Left ventricle myocardium inferior (tissue), 1 donor: ENCODE measurements at places on chromosomes 5 and 9.

DNA sequence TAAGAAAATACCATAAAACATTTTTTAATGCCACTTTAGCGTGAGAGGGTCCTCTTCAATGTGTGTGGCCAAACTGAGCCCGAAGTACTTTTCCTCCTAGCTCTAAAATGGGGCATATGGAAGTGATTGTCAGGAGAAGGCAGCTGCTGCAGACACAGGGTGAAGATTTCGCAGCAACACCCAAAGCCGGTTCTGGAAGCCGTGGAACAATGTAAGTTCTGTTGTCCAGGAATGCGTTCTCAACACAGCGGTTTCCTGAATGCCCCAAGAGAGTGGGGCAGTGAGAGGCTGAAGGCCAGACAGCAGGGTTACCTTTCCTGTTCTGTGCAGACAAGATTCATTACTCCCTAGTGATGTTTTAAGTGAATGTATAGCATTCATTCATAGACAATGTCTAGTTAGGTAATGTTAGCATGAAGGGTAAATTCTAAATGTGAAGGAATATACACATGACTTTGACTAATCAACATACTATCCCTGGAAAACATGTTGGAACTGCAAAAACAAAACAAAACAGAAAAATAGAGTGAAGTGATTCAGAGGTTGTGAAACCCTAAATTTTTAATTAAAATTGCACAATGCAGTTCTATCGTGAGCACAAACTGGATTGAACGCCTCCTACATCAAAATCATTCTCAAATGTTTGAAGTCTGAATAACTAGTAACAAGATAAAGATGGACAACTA lies 197.0 kb upstream of the SEMA6A start:
- H3K36me3 ChIP-seq: no peaks in the 10 kb centered on the region
- H3K27me3 ChIP-seq: no peaks in the 10 kb centered on the region
- peak; percentile 14 for DNase-seq
- peaks cover 17% of the 10 kb centered on the region for H3K4me1 ChIP-seq
- peak overlapping the region; percentile 39 for H3K27ac ChIP-seq
- no peak overlapping the region for H3K4me3 ChIP-seq

DNA sequence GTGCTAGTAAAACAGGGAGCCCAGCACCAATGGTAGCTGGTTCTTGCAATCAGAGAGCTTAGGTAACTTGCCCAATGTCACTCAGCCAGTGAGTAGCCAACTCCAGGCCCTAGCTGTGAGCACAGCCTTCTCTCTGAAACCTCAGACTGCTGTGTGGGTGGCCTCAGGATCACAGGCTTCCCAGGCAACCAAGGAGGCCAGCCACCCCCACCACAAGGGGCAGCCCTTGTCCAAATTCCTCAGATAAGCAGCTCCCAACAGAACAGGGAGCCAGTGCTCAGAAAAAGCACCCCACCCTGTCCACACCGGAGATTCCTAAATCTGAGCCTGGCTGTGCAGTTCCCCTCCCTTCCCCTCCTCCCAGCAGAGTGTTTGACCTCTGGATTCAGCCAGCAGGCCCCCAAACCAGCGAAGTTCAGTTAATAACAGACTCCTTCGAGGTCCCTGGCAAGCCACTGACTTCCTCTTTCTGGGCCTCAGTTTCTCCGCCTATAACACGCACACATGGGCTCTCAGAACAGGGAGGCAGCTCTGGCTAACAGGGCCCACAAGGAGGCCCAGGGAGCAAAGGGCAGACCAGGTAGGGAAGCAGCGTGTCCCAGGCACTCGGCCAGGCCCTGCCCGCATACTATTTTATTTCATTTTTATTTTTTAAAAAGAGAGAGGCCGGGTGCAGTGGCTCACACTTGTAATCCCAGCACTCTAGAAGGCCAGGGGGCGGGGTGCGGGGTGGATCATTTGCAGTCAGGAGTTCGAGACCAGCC lies 2.7 kb downstream of the EEIG1 start:
- peak overlapping the region; percentile 95 for H3K27ac ChIP-seq
- peak overlapping the region; percentile 91 for H3K4me3 ChIP-seq
- no peaks in the 10 kb centered on the region for H3K27me3 ChIP-seq
- H3K36me3 ChIP-seq: no peaks in the 10 kb centered on the region

GRCh38 chr5:134506054-134507039 lies 19.1 kb upstream of the JADE2 start:
- H3K4me3 ChIP-seq: peak overlapping the region; percentile 59
- H3K36me3 ChIP-seq: no peaks in the 10 kb centered on the region
- H3K27ac ChIP-seq: peak overlapping the region; percentile 84

- H3K27ac ChIP-seq: no peak overlapping the region
- no peaks in the 10 kb centered on the region for H3K36me3 ChIP-seq
- no peaks in the 10 kb centered on the region for H3K4me1 ChIP-seq
- H3K27me3 ChIP-seq: peaks cover 14% of the 10 kb centered on the region
- no peak for DNase-seq
Measured at GRCh38 chr5:15092801-15093200, 221.2 kb upstream of the ANKH start.

DNA sequence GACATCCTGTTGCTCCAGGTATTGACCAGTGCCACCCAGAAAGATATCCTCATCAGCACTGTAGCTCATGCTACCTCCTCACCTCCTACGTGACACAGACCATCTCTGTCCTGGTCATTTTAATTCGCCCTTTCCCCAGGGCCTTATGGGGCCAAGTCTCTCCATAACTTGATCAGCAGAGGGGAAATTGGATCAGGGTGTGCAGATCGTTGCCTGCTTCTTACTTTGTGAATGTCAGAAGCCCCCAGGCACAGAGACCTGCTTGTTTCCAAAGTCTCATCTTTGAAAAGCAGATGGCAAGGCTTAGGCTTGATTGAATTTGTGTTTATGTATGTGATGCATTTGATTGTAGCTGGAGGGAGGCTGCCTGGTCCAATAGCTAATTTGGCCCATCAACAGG lies 8.8 kb upstream of the DBH start:
- no peaks in the 10 kb centered on the region for H3K36me3 ChIP-seq
- H3K27me3 ChIP-seq: peaks cover 58% of the 10 kb centered on the region
- no peaks in the 10 kb centered on the region for H3K4me1 ChIP-seq
- H3K27ac ChIP-seq: no peak overlapping the region
- no peak for DNase-seq

GRCh38 chr5:178387856-178388190 lies 155.2 kb upstream of the PHYKPL start:
- no peak for DNase-seq
- H3K36me3 ChIP-seq: no peaks in the 10 kb centered on the region
- H3K4me3 ChIP-seq: no peak overlapping the region
- no peak overlapping the region for H3K27ac ChIP-seq

DNA sequence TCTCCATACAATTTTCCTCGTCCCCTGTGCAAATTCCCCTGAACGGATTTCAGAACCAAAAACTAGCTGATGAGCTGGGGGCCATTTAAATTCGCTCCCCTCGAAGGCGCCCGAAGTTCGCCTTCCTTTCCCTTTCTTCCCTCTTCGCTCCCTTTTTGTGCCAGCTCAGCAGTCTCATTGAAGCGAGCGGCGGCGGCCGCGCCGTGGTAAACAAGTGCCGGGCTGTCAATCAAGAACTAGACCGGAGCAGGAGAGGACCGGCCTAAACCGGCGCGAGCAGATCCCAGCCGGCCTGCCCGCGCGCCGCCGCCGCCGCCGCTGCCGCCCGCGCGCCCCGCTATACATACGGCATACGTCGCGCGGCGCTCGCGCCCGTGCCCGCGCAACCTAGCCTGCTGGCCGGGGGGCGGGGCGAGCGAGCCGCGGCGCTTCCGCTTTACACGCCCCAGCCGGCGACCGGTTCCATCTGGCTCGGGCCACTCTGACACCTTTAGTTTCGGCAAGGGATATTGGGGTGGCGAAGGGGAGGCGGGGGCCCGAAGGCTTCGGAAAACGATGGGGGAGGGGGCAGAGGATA lies 3.1 kb downstream of the ARRDC3 start:
- H3K27me3 ChIP-seq: no peaks in the 10 kb centered on the region
- H3K36me3 ChIP-seq: peaks cover 25% of the 10 kb centered on the region
- peak overlapping the region; percentile 97 for H3K27ac ChIP-seq
- H3K4me1 ChIP-seq: peaks cover 54% of the 10 kb centered on the region
- H3K4me3 ChIP-seq: peak overlapping the region; percentile 83

GRCh38 chr5:123754908-123755307 lies 242.9 kb downstream of the CSNK1G3 start:
- peak overlapping the region; percentile 53 for H3K27ac ChIP-seq
- H3K4me1 ChIP-seq: peaks cover 34% of the 10 kb centered on the region
- DNase-seq: no peak
- H3K27me3 ChIP-seq: no peaks in the 10 kb centered on the region

- H3K36me3 ChIP-seq: no peaks in the 10 kb centered on the region
- peaks cover 11% of the 10 kb centered on the region for H3K4me1 ChIP-seq
- no peak overlapping the region for H3K27ac ChIP-seq
- H3K27me3 ChIP-seq: no peaks in the 10 kb centered on the region
- DNase-seq: no peak
- H3K4me3 ChIP-seq: no peak overlapping the region
Measured at GRCh38 chr9:14062586-14063221, 251.2 kb downstream of the NFIB start.

DNA sequence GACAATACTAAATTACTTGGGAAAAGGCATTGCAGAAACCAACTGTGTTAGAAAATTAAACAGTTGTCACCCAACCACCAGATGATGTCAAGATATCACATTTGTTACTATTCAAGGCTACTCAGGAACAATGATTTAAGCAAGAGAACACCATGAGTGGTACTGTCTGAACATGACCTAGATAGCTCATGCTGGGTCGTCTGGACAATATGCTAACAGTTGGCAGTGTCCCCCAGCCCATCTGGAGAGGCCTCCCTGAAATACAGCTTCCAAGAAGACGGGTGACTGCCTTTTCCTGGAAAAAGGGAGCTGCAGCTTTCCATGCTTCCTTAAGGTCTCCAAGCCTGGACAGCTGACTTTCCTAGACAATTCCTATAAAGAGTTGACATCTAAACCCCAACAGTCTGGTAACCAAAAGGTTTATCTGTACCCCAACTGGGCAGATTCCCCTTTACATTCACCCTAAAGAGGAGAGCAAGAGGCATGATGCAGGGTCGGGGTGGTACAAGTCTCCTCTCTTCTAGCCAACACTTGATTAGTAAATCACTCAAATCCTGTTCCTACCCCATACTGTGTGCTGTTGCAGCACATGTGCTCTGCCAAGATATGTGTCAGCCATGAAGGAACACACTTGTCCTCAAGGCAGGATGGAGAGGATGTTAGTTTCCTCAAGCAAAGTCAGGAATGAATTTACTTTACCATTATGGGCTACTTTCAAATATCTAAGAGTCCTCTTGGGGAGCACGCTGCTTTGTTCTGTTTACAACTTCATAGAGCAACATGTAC lies 433.0 kb downstream of the PDE4D start:
- no peak overlapping the region for H3K4me3 ChIP-seq
- DNase-seq: no peak
- H3K36me3 ChIP-seq: no peaks in the 10 kb centered on the region
- H3K4me1 ChIP-seq: no peaks in the 10 kb centered on the region
- H3K27ac ChIP-seq: no peak overlapping the region
- H3K27me3 ChIP-seq: no peaks in the 10 kb centered on the region

- peak overlapping the region; percentile 50 for H3K27ac ChIP-seq
- peak overlapping the region; percentile 17 for H3K4me3 ChIP-seq
- DNase-seq: peak; percentile 25
- peaks cover 22% of the 10 kb centered on the region for H3K36me3 ChIP-seq
Measured at GRCh38 chr5:128263357-128263756, 179.8 kb downstream of the SLC12A2 start.

- H3K36me3 ChIP-seq: no peaks in the 10 kb centered on the region
- DNase-seq: no peak
- peaks cover 10% of the 10 kb centered on the region for H3K27me3 ChIP-seq
- H3K4me3 ChIP-seq: no peak overlapping the region
Measured at GRCh38 chr5:179127136-179128040, 67.2 kb downstream of the ZNF354C start.

- H3K4me3 ChIP-seq: no peak overlapping the region
- no peak for DNase-seq
- peaks cover 99% of the 10 kb centered on the region for H3K4me1 ChIP-seq
- no peaks in the 10 kb centered on the region for H3K27me3 ChIP-seq
- H3K27ac ChIP-seq: peak overlapping the region; percentile 85
- no peaks in the 10 kb centered on the region for H3K36me3 ChIP-seq
Measured at GRCh38 chr9:109908459-109909390, 128.7 kb downstream of the PALM2AKAP2 start.

- H3K4me1 ChIP-seq: peaks cover 94% of the 10 kb centered on the region
- H3K36me3 ChIP-seq: peaks cover 75% of the 10 kb centered on the region
- no peaks in the 10 kb centered on the region for H3K27me3 ChIP-seq
Measured at GRCh38 chr9:33129886-33130881, 37.0 kb downstream of the B4GALT1 start.

GRCh38 chr9:122206118-122207046 lies 22.4 kb downstream of the LHX6 start:
- peaks cover 11% of the 10 kb centered on the region for H3K4me1 ChIP-seq
- no peak for DNase-seq
- no peak overlapping the region for H3K27ac ChIP-seq
- H3K4me3 ChIP-seq: no peak overlapping the region
- no peaks in the 10 kb centered on the region for H3K36me3 ChIP-seq

- no peaks in the 10 kb centered on the region for H3K27me3 ChIP-seq
- H3K27ac ChIP-seq: no peak overlapping the region
- H3K4me1 ChIP-seq: no peaks in the 10 kb centered on the region
- H3K4me3 ChIP-seq: no peak overlapping the region
- no peak for DNase-seq
- H3K36me3 ChIP-seq: no peaks in the 10 kb centered on the region
Measured at GRCh38 chr5:50889790-50890189, 223.4 kb downstream of the PARP8 start.

- no peaks in the 10 kb centered on the region for H3K4me1 ChIP-seq
- H3K36me3 ChIP-seq: no peaks in the 10 kb centered on the region
- DNase-seq: peak; percentile 13
- no peak overlapping the region for H3K27ac ChIP-seq
Measured at GRCh38 chr5:1409381-1410110, 35.7 kb downstream of the SLC6A3 start.

- H3K27ac ChIP-seq: no peak overlapping the region
- no peaks in the 10 kb centered on the region for H3K27me3 ChIP-seq
- DNase-seq: no peak
- no peaks in the 10 kb centered on the region for H3K36me3 ChIP-seq
- H3K4me3 ChIP-seq: no peak overlapping the region
Measured at GRCh38 chr9:81408951-81409350, 280.4 kb downstream of the TLE1 start.

DNA sequence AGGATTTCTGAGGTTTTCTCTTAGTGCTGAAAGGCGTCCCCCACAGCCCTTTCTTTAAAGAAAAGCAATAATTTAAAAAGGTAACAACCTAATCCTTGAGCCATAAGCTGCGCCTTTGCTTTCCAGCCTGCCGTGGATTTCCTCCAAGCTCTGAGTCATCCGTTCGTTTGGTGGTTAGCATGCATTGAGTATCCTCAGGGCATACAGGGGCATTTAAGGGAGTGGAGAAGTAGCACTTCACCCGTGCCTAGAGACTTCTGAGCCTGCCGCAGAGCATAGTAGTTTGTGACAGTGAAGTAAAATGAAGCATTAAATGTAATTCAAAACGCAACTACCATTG lies 892 bp upstream of the TNC start:
- peaks cover 17% of the 10 kb centered on the region for H3K4me1 ChIP-seq
- H3K27ac ChIP-seq: no peak overlapping the region
- H3K36me3 ChIP-seq: no peaks in the 10 kb centered on the region
- peaks cover 97% of the 10 kb centered on the region for H3K27me3 ChIP-seq

- H3K27ac ChIP-seq: no peak overlapping the region
- H3K27me3 ChIP-seq: peaks cover 17% of the 10 kb centered on the region
- H3K4me1 ChIP-seq: no peaks in the 10 kb centered on the region
- DNase-seq: no peak
- H3K36me3 ChIP-seq: no peaks in the 10 kb centered on the region
- H3K4me3 ChIP-seq: no peak overlapping the region
Measured at GRCh38 chr5:58875599-58875998, 292.7 kb downstream of the RAB3C start.
